ENCODE measurements at places on chromosomes 16 and 17.

GRCh38 chr16:24686678-24687077 lies 42.8 kb upstream of the TNRC6A start:
- no peak for DNase-seq

DNA sequence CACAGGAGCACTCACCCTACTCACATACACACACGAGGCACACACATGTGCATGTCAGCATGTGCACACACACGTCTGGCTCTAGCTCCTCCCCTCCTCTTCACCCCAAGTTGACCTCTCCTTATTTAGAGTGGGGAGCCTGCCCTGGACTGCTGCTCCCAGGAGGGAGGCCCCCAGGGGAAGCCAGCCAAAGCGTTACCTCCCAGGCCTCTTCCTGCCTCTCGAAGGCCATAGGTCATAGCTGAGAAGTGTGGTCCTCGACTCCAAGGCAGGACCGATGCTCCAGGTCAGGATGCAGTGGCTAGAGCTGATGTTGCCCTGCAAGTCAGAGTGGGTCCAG lies 18.8 kb downstream of the POLR3K start:
- DNase-seq: no peak

DNA sequence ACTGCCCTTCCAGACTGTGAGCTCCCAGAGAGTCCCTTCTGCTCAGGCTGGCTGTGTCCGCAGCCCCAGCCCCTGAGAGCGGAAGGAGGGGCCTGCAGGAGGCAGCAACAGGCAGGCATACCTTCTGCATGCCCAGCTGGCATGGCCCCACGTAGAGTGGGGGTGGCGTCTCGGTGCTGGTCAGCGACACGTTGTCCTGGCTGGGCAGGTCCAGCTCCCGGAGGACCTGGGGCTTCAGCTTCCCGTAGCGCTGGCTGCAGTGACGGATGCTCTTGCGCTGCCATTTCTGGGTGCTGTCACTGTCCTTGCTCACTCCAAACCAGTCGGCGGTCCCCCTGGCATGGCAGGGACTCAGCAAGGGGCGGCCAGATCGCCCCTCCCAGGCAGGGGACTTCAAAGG lies 9.0 kb downstream of the RHBDF1 start:
- no peak for DNase-seq

- DNase-seq: no peak
Observed at GRCh38 chr17:45824901-45825492, 19.7 kb upstream of the SPPL2C start.

GRCh38 chr17:39665642-39666224 lies 584 bp downstream of the TCAP start:
- DNase-seq: no peak

- DNase-seq: no peak
Observed at GRCh38 chr16:50781043-50781442, 39.2 kb downstream of the CYLD start.

DNA sequence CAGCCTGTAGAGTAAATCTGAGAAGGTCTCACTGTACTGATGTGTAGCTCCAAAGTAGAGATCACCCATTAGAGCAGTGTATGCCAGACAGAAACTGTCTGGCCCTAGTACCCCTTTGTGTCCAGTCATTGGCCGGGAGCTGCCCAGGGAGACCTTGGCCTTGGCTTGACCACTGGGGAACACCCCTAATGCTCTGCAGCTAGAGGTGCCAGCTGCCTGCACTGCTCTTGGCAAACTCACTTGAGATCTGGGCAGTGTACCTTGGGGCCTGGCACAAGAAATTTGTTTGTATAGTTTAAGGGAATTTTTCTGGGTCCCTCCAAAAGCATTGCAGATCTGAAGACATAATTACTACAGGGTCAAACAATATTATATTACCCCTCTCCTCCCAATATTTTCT lies 78.7 kb upstream of the MPHOSPH6 start:
- no peak for DNase-seq

GRCh38 chr16:28537076-28537475 lies 1.7 kb downstream of the NUPR1 start:
- no peak for DNase-seq

DNA sequence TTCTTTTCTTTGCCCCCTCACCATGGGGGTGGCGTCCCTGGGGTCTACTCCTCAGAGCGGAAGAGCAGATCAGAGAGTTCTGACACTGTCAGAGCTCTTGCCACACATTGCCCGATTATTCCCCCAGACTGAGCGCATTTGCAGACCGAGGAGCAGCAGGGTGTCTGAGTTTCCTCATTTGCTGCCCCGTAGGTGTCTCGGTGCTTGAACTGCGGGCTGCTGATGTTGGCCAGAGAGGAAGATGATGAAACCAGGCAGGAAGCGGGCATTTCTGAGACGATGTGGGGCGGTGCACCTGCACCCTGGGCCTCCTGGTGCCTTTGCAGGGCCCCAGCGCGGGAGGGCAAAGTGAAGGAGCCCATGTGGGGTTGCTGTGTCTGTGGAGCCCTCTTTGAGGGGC lies 55.2 kb downstream of the ARSG start:
- DNase-seq: peak; percentile 28

GRCh38 chr16:1630450-1631213 lies 18.5 kb downstream of the CRAMP1 start:
- no peak for DNase-seq

GRCh38 chr16:30623536-30624283 lies 13.5 kb upstream of the ZNF689 start:
- no peak for DNase-seq

DNA sequence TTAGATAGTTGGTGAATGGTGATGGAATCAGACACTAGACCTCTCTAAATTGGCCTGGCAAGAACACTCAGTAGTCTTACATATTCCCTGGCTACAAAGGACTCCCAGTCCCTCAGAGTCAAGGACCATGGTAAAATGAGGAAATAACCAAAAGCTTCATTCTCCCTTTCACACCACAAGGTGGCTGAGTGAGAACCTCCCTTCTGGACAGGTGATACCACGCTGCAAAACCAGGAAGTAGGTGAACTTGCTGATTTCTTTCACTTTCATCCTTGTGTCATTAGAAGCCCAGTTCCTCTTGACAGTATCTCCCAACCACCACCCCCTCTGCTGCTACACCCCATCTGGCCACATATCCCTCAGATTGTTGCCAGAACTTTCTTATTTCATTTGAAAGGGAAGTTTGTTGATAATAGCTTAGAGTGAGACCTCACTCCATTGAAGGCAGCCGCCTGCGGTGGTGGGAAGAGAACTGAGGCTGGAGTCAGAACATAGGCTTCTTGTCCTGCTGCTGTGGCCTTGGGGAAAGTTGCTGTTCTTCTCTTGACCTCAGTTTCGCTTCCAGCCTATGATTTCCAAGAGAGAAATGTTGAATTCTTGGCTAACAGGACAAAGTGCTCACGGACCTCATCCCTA lies 290.6 kb upstream of the CCL2 start:
- DNase-seq: no peak

GRCh38 chr16:67805718-67806427 lies 487 bp downstream of the RANBP10 start:
- DNase-seq: no peak

- DNase-seq: peak; percentile 84
Observed at GRCh38 chr17:8125154-8125946, 1.4 kb upstream of the HES7 start.

DNA sequence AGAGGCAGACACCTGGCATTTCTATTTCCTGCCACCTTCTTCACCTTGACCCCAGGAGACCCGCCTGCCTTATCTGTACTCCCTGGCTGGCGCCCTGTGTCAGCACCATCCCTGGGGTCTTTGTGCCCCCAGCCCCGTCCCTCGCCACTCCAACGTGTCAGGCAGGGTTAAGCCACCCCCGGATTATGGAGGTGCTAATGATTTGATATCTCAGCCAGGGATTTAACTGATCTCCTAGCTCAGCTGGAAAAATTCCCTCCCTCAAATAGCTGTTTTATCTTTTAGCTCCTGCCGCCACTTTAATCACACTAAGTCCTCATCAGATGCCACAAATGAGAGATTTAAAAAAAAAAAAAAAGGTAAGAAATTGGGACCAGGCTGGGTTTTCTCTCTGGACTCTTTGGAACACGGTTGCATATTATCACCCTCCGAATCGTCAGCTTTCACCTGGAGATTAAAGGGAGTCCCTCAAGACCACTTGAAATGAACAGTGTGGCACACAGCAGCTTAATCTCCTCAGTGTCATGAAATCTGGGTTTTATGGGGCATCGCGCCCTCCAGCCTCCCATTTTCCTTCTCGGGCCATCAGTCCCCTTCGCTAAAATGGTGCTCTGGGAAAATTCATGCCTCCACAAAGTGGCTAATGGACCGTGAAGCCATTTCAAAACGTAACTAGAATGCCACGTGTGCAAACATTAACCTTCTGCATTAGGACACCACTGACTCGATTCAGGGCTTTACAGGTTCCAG lies 26.2 kb upstream of the WFDC1 start:
- no peak for DNase-seq

GRCh38 chr16:30113031-30113710 lies at the start of gene GDPD3:
Gene GDPD3, minus strand, starts transcription at chr16:30113537. Its CDS starts 59 bp downstream, at chr16:30113478.
- DNase-seq: no peak

GRCh38 chr16:85364323-85365040 lies 248.6 kb upstream of the GSE1 start:
- no peak for DNase-seq

DNA sequence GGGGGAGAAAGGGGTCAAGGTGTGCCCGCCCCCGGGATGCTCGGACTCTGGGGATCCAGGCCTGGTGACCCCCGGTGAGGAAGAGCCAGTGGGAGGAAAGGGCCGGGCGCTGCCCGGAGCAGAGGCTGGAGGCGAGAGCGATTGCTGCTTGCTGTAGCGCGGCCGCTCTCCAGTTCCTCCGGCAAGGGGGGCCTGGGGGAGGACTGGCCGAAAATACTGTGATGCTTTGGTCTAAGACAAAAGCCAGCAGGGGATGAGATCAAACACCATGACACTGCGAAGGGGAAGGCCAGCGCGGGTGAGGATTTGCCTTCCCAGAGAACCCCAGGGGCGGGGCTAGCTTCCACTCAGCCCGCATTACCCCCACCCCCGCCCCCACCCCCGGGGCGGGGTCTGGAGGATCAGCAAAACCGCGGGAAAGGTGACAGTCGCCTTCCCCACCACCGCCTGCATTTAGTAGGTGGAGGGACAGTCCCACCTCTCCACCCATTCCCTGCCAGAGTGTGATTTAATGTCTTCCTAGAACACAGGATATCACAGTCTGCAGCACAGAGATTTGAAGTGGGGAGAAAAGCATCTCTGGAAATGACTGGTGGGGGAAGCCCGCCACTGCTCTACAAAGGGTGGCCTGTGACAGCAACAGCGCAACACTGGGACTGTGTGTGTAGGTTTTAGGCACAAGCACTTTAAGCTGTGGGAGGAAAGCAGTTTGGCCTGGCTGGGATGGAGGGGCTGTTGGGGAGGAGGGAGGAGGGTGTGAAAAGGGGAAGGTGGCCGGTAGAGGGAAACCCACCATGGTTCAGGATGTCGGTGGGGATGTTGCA lies 25.7 kb downstream of the MRC2 start:
- peak; percentile 40 for DNase-seq

GRCh38 chr16:88522276-88522949 lies 47.8 kb upstream of the ZC3H18 start:
- no peak for DNase-seq

DNA sequence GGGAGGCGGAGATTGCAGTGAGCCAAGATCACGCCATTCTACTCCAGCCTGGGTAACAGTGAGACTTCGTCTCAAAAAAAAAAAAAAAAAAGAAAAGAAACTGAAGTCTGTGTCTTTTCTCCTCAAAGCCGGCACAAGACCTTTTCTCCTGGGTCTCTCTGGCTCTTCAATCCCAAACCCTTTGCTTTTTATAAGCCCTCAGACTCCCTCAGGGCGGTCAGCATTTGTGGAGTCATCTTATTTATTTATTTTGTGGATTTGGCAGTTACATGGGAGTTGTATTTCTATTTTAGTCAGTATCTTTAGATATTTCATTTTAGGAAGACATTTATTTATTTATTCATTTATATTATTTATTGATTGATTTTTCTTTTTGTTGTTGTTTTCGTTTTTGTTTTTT lies 57.7 kb upstream of the MAP3K14 start:
- no peak for DNase-seq

DNA sequence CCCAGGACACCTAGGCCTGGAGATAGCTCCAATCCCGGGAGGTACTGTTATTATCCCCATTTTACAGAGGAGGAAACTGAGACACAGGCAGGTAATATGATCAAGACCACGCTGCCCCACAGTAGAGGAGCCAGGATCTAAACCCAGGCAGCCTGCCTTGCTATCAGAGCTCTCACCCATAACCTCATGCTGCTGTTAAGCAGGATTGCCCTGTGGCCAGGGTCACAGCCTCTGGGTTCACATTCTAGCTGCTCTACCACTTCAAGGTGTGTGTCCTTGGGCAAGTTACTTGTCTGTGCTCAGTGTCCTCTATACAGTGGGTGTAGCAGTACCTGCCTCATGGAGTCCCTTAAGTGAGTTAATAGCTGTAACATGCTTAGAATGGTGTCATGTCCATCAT lies 1015.3 kb downstream of the KCNJ18 start:
- no peak for DNase-seq

- no peak for DNase-seq
Observed at GRCh38 chr17:73028299-73028755, 64.2 kb downstream of the SLC39A11 start.

GRCh38 chr16:65394281-65394680 lies 272.4 kb upstream of the CDH11 start:
- no peak for DNase-seq

GRCh38 chr17:3897731-3898130 lies 4.9 kb upstream of the CAMKK1 start:
- no peak for DNase-seq

GRCh38 chr17:1228781-1229348 lies 41.4 kb upstream of the BHLHA9 start:
- no peak for DNase-seq

GRCh38 chr17:7323731-7324437 lies 5.3 kb downstream of the NEURL4 start:
- peak; percentile 50 for DNase-seq

DNA sequence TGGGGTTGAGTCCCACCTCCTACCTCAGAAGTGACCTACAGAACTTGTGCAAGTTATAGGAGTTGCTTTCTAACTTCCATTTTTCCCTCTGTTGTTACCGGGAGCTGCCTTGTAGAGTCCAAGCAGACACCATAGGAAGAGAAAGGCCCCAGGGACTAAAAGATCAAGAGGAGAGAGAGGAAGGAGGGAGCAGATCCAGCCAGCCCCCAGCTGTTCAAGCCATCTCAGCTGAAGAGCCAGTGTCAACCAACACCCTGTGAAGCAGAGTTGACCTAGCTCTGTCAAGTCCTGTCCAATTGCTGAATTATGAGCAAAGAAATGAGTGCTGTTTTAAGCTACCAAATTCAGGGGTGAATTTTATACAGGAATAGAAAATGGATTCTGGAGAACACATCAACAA lies 34.9 kb upstream of the CACNG4 start:
- no peak for DNase-seq

GRCh38 chr17:63116967-63117830 lies 151.2 kb downstream of the TANC2 start:
- no peak for DNase-seq

DNA sequence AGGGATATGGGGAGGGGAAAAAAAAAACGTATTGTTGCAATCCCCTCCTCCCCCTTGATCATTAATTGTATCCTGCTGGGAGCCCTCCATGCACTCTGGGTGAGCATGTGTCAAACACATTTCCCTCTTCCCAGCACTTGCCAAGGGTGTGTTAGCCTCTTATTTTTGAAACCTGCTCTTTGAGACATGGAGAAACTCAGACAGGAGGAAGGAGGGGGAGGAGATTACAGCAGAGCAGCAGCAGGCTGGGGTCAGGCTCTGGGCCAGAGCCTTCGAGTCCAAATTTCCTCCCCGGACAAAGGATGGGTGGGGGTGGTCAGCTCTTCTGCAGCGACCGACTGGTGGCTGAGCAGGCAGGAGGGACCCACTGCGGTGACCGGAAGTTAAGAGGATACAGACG lies 64.7 kb downstream of the SOX9 start:
- no peak for DNase-seq

- DNase-seq: no peak
Observed at GRCh38 chr16:46844771-46845170, 13.8 kb upstream of the C16orf87 start.

- DNase-seq: no peak
Observed at GRCh38 chr16:14307527-14308367, 236.6 kb downstream of the MRTFB start.
